Stimulated activated CD8-positive, alpha-beta memory T cell treated with anti-CD3 and anti-CD28 coated beads, Interleukin-15, amount 100 ng/mL, for 4 hours (primary cell): ENCODE measurements at places on chromosomes 7 and 10.

GRCh38 chr7:97006055-97006815 lies 882 bp downstream of the DLX6 start:
- no peak for DNase-seq

DNA sequence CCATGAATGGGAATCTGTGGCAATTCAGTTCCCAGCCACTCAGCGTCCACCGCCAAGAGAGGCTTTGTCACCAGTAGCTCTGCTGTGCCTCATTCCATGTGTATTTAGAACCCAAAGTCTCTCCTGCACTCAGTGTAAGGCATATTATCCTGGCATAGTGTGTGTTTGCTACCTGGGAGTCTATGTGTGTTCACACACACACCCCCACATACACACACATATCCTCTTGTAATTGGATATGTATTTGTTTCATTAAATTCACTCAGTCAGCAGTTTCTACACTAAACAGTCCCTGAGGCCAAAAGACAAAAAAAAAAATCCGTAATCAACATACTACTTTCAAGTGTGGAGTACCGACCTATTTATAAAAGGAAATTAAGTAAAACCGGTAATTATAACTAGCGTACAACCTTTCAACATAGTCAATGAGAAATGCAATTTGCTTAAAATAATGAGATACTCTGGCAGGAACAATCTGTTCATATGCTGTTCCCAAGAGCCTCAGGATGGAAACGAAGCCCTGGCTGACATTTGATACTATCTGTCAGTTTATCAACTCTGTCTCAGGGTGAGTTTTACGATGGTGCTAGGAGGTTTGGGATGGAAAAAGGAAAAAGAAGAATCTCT lies 425.8 kb upstream of the CELF2 start:
- DNase-seq, result no peak

- DNase-seq, result no peak
Observed at GRCh38 chr7:123075838-123076467, 80.5 kb upstream of the TAS2R16 start.

GRCh38 chr7:9307131-9307530 lies 873.7 kb downstream of the NXPH1 start:
- no peak for DNase-seq

DNA sequence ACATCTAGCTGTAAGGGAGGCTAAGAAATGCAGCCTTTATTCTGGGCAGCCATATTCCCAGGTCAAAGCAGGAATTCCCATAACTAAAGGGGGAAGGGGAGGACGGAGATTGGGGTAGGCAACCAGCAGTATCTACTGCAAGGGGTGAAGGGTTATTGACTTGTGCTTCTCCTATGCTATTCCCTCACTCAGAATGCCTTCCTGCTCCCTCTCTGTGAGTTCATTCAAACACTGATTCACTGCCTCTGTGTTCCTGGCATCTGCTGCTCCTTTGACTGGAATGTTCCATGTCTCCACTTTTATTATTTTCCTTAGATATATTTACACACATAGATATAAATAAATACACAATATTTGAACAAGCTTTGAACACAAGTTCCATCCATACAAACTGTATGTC lies 11.1 kb downstream of the HTR7 start:
- no peak for DNase-seq

DNA sequence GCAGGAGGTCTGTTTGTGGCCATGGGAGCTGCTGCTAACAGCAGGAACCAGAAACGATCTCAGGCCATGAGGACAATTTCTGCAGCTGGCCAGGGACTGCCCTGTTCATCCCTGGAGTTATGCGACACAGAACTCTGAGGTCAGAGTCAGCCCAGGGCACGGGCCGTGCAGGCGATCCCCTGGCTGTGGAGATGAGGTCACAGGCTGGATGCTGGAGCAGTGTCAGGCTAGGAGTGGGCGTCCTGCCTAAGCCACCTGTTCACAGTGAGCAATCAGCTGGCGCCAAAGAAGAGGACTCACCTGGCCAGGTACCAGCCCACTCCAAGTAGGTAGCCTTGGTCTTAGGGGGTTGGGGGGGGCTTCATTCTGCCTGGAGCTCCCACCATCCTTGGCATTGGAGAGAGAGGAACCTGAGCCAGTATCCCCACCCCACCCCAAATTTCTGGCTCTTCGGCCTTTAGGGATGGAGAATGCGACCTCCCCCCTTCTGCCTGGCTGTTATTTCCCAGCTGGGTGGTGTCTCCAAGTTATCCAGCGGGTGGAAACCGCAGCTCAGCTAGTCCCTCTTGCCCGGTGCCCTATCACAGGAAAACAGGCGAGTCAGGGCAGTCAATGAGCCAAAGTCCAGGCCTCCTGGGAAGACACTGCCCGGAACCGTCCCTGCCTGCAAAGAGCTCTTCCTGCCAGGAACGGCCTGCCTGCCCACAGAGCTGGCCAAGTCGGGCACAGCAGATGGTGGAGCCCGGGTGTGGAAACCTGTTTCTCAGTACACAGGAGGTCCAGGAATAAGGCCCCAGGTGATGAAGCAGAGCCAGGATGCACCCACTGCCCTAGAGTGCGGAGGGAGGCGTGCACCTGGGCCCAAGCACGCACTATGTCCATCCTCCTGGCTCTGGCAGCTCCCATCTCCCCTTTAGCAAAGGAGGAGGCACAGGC lies 1.8 kb upstream of the TTYH3 start:
- no peak for DNase-seq

GRCh38 chr7:123645516-123645915 lies 10.2 kb upstream of the LMOD2 start:
- no peak for DNase-seq

GRCh38 chr7:69105092-69105491 lies 493.2 kb upstream of the AUTS2 start:
- no peak for DNase-seq

DNA sequence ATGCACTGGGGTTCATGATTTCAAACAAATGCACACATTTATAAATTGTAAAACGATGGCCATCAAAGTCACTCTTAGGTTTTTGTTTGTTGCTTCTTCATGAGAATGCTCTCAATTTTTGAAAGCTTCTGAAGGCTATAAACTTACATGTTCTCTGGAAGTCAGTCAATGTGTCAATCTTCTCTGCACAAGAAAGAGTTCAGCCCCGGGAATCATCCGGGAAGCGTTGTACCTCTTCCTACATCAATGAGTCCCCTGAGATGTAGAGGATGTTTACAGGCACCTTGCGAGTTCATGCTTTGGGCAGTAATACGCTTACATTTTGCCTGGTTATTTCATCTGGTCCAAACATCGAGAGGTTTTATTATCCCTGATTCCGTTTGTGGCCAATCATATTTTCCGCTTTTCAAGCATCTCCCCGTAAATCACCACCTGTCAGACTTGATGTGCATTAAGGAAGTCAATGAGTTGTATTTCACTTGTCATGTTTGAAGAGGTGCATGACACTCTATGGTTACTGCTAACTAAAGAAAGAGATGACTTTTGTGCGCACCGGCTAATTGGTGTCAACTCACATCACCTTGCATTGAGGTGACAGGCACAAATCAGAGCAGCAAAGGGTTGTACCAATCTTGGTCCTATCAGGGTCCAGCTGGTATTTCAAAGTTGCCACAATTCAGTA lies 750.7 kb downstream of the SORCS3 start:
- no peak for DNase-seq

DNA sequence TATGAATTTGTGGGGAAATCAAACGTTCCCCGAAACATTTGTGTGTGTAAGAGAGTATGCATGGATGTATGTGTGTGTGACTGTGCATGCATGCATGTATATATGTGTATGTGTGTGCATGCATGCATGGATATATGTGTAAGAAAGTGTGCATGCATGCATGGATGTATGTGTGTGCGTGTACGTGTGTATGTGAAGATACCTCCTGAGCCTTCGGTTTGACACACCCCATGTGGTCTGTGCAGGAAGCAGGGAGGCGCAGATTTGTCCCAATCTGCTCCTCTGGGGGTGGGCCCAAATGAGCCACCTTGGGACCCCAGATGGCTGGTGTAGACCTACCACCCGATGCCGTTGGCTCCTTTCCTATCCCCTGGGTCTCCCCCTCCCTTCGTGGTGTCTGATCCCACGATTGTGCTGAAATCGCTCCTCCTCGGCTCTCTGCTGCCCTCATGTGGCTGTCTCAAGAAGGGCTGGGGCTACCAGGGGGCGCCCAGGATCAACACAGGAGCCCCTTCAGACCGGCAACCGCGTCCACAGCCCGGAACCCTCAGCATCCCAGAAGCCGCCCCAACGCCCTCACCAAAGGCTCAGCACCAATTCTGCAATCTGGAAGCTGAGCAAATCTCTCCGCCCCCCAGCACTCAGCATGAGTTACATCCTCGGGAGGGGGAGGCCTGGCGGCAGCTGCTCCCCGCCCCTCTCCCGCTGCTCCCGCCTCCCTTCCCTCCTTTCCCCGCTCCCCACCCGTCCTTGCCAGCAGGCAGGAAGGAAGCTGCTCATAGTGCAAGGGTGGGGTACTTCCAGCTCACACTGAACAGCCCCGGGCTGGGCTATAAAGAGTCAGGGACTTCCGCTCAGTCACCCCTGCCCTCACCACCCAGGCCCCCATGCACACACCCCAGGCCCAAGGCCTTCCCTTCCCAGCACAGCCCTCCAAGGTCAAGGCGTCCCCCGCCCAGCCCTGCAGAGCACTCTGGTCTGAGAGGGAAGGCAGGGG lies 2.3 kb upstream of the NOS3 start:
- no peak for DNase-seq

GRCh38 chr7:150848561-150849115 lies 3.7 kb upstream of the AOC1 start:
- no peak for DNase-seq

DNA sequence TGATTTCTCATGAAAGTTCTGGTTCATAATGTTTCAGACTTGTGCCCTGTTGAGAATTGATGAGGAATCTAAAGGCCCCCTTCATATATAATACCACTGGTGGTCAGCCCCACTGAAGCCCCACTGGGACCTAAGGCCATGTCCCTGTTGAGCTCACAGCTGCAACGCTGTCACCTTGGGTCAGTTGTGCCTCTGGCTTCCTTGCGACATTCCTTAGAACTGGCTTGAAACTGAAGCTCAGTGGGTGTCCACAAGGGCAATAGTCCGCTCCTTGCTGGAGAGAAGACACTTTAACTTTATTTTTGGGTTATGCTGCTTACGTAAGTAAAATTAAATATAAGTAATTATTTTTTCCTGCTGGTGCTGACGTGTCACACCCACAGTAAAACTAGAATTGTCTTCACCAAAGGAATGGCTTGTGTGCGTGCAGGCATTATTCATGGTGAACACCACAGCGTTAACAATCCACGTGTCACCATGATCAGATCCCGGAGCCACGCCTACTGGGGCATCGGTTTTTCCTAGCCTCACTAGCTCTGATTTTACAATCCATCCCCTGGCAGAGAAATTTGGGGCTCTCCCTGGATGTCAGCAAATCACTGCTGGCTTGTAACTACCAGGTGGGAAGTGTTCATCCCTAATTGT lies 66.5 kb downstream of the BICC1 start:
- DNase-seq, result no peak

DNA sequence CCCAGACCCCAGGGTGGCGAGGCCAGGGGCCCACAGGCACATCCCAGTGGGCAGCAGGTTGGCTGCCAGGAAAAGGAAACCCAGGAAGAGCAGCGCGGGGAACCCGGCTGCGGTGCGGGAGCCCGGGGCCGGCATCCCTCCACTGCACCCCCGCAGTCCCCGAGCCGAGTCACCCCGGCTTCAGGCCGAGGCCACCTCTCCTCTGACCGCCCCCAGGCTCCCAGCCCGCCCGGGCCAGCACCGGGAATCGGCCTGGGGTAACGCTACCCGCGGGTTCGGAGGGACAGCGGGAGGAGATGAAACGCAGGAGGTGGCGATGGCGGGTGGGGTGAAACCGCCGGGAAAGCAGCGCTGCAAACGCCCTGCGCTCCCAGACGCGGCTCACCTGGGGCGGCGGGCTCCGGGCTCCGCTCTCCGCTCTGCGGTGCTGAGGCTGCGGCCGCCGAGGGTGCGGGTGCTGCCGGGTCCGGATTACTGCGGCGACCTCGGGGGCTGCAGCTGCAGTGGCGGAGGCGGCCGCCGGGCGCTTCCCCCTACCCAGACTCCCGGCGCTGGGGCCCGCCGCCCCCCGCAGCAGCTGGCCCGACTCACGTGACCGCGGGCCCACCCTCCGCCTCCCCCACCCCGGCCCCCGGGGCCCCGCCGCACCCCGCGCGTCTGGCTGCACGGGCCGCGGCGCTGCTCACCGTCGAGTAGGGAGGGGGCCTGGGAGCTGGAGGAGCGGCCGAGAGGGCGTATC lies at the start of gene SCRN1:
SCRN1 (minus strand) TSS at position 545 of the 739 bp plus-strand sequence. CDS start 20,734 bp downstream, outside the sequence.
- peak; percentile 13 for DNase-seq

DNA sequence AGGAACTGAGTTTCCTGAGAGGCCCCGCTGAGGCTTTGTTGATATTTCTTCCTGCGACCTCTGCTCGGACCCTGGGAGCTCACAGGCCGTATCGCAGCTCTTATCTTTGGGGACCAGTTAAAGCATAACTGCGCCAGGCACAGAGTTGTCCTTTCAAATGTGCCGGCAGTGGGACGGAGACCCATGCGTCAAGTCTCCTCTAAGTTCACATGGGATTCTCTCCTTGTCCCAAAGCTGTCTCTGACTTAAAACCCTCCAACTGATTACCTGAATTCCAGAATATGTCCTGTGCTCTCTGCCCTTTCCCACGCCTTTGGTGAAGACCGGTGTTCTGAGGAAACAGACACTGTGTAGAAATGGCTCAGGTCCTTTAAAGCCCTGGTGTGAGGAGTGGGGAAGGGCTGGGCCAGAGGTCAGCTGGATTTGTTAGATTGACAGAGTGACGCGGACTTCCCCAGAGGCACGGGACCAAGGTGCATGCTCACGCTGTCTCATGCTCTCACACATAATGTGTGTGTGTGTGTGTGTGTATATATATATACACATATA lies 169.8 kb downstream of the EGFR start:
- no peak for DNase-seq

DNA sequence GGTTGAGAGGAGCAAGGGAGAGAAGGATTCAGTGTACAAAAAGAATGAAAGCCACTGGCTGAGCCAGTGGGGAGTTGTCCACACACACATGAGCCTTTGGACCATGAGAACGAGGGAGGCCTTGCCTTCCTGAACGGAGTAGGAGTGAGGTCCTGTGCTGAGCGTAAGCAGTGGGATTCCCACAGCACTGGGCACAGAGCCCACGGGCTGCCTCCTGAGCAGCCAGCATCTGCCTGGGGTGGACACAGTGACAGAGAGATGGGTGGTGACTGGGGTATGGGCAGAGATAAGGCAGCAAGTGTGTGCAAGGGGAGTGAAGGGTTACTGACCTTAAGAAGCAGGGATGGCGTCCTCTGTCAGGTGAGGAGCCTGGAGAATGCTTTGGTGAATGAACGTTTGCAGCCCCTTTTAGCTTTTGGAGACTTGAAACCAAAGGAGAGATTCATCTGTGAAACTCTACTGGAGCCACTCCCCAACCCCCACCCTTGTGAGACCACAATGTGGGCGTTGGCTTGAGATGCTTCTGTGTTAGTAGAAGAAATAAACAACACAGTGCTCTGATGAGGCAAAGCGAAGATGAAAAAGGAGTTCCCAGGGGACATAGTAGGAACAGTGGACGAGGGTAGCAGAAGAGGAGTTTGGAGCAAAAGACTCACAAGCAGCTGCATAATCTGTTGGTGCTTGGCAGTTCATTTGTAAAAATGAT lies 56.5 kb downstream of the FIGNL1 start:
- no peak for DNase-seq
